ENCODE measurements at places on chromosomes 12 and 14.

- DNase-seq, result no peak
These were observed 12.1 kb downstream of the TRAF3 start for GRCh38 chr14:102789349-102789748.

- DNase-seq, result peak; percentile 44
These were observed 30.3 kb downstream of the NFKBIA start for GRCh38 chr14:35374263-35374712.

GRCh38 chr14:97878206-97878605, 1081.0 kb downstream of the VRK1 start:
- DNase-seq, result no peak

DNA sequence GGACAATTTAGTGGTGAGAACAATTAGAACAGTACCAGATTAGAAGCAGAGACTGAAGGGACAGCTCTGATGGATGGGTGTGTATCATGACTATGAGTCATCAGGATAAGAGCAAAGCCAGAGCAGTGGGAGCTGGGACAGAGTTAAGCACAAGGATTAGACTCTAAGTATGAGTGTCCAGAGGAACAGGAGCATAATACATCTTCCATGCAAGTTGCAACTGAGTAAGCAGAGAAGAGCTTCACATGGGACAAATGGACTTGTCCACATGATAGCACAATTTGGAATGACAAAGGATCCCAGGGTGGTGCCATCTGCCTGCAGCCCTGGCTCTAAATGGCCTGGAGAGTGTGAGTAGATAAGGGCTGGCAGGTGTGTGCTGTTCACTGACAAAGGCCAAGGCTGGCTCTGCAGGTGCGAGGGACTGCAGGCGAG, 226.4 kb upstream of the CAND1 start:
- no peak for DNase-seq
